ENCODE measurements at places on chromosomes 1 and 21. TPM values are rescaled to one million over a fixed set of nuclear protein-coding genes. Genes with fewer than 3 reads are reported as not detected.

Gene LRRC53
- not detected for total RNA-seq

Gene EDN2
- 23.1 TPM for total RNA-seq

Gene CD160
- total RNA-seq, result not detected

Gene CYP4A22
- total RNA-seq, result not detected

Gene PCSK9
- total RNA-seq, result 3.9 TPM

Gene DDR2
- total RNA-seq, result 0.38 TPM

Gene MYOG
- total RNA-seq, result not detected

Gene FCRL6
- not detected for total RNA-seq

Gene CLIC4
- total RNA-seq, result 50.7 TPM

Gene IL22RA1
- total RNA-seq, result 9.6 TPM

Gene CELA3B
- not detected for total RNA-seq

Gene MAN1A2
- 7.4 TPM for total RNA-seq

Gene SRM
- 184 TPM for total RNA-seq

Gene DIO1
- not detected for total RNA-seq

Gene BRINP3
- total RNA-seq, result not detected

Gene CFHR2
- total RNA-seq, result not detected

Gene APCS
- not detected for total RNA-seq

Gene MANEAL
- 25.5 TPM for total RNA-seq

Gene CLCA4
- total RNA-seq, result not detected

Gene FAM177B
- total RNA-seq, result not detected

Gene PTPN7
- total RNA-seq, result not detected

Gene ST3GAL3
- 2.5 TPM for total RNA-seq

Gene GREM2
- total RNA-seq, result 0.14 TPM

Gene MR1
- total RNA-seq, result 7.9 TPM

Gene LPGAT1
- 18.7 TPM for total RNA-seq

Gene RAB25
- total RNA-seq, result not detected

Gene DDAH1
- total RNA-seq, result 7.0 TPM

Gene SEMA4A
- 0.33 TPM for total RNA-seq

Gene MPC2
- 81.3 TPM for total RNA-seq

Gene PTPRF
- total RNA-seq, result 98.4 TPM

Gene RPS6KA1
- 17.3 TPM for total RNA-seq

Gene MAGOH
- total RNA-seq, result 66.2 TPM

Gene UBASH3A
- 0.13 TPM for total RNA-seq

Gene RCC2
- 58.9 TPM for total RNA-seq

Gene CFHR1
- total RNA-seq, result not detected

Gene SPATA46
- total RNA-seq, result not detected

Gene SEMA6C
- total RNA-seq, result 1.9 TPM

Gene LCK
- total RNA-seq, result not detected

Gene CLCA1
- not detected for total RNA-seq

All from A549 treated with GW870086 at 1 μM for 4 hours (cell line).